ENCODE measurements at places on chromosomes 11 and 22.

DNA sequence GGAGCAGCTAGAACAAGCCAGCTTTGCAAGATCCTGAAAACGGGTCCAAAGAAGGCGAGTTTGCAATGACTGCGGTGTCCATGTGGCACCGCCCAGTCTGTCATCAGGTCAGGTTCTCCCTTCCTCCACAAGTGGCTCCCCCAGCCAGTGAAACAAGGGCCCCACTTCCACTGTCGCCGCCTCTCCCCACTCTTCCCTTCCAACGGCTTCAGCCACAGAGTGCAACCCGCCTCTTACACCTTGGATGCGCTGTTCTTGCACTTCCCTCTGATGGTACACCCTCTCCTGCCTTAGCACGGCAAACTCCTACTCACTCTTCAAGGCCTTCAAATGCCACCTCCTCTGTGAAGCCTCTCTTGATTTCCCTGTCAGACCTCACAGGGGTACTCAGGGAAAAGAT, 10.8 kb upstream of the TCF20 start:
- DNase-seq: no peak

DNA sequence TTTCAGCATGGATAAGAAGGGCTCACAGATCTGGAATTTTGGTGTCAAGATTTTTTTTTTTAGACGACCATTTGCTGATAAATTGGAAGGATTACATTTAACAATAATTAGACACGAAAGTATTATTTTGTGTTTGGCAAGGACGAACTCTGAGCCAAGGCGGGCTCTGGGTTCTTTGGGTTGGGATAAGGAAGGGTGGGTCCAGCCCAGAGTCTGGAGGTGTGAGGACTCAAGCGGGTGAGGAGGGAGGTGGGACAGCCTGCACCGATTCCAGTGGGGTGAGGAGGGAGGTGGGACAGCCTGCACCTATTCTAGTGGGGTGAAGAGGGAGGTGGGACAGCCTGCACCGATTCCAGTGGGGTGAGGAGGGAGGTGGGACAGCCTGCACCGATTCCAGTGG, 4.1 kb downstream of the B3GAT1 start:
- DNase-seq: no peak

- DNase-seq: no peak
These were observed 9.7 kb upstream of the GRK2 start for GRCh38 chr11:67256477-67257135.

GRCh38 chr11:95697614-95698408, 91.8 kb downstream of the FAM76B start:
- no peak for DNase-seq

DNA sequence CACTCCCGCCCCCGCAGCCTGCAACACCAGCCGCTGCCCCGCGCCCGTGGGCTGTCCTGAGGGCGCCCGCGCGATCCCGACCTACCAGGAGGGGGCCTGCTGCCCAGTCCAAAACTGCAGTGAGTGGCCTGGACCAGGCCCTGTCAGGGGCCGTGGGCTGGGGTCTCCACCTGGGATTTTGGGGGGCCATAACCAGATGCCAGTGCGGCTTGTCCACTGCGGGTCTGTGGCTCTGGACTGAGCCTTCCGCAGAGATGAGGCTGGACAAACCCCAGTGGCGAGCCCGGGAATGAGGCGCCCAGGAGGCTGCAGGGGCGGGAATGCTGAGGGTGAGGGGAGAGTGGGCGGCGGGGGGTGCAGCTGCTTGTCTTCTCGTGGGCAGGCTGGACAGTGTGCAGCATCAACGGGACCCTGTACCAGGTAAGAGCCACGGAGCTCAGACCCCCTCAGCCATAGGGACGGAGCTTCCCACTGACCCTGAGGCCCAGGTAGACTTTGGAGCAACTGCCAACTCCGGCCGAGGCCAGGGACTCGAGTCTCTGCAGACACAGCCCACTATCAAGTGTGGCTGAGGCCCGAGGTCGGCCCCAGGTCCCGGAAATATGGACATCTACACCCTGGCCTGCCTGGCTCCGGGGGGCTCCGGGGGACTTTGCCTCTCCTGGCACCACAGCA, 24.8 kb upstream of the MUC5B start:
- DNase-seq: no peak

GRCh38 chr22:20426259-20426615, 11.4 kb downstream of the SCARF2 start:
- DNase-seq: no peak

GRCh38 chr22:23102776-23103175, 32.5 kb downstream of the GNAZ start:
- DNase-seq: no peak

GRCh38 chr11:121268581-121268980, 24.0 kb upstream of the SC5D start:
- no peak for DNase-seq

DNA sequence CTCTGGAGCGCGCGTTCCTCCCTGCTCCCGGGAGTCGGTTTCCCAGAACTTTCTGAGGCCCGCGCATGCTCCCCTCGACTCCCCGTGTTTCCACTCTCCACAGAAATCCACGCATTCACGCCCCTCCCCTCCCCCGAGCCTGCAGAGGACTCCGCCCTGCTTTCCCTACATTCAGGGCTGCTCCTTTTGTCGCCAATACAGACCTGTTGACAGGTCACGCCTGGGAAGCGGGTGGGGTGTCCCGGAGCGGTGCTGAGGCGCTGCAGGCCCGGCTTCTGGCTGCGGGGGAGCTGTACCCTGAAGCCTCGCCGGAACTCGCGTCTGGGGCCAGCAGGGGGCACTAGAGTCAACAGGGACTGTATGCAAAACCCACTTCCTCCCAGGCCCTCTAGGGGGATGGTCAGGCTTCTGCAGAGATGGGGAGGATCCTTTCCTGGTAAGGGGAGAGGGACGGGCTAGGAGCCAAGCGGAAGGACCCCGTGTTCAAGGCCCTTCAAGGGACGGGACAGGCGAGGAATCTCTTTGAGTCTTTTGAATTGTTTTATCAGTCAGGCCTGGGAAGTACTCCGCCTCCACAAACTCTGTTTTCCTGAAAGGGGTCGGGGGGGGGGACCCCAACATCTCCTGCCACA, at the start of gene PRAME:
TSS of gene PRAME (minus strand) at position 294 of the 632 bp plus-strand sequence. CDS start 2,433 bp downstream, outside the sequence.
- peak; percentile 80 for DNase-seq

- no peak for DNase-seq
These were observed 103.3 kb upstream of the TOP3B start for GRCh38 chr22:22085702-22086500.

GRCh38 chr11:73204711-73205121, 13.4 kb upstream of the P2RY2 start:
- no peak for DNase-seq

DNA sequence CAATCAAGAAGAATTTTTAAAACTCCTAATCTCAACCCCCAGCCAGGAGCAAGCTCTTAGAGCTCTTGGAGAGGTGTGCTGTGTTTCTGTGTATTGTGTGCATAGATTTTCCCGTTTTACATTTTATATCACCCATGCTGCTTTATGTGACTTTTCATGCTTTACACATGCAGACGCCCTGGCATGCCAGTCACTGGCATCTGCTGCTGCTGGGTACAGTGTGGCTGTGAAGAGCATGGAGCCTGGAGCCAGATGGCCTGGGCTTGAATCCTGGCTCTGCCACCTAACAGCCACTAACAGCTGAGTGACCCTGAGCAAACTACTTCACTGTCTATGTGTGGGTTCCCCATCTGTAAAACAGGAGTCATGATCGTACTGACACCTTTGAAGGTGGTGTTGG, 23.1 kb downstream of the POLR3H start:
- peak; percentile 23 for DNase-seq

- no peak for DNase-seq
These were observed 46.9 kb downstream of the LUZP2 start for GRCh38 chr11:24543771-24544170.

- DNase-seq: no peak
These were observed 115.9 kb downstream of the CEP164 start for GRCh38 chr11:117443266-117444186.

GRCh38 chr11:107961480-107961879, 33.2 kb downstream of the RAB39A start:
- DNase-seq: no peak

- DNase-seq: peak; percentile 73
These were observed 14.9 kb upstream of the SLC29A2 start for GRCh38 chr11:66386171-66387069.

DNA sequence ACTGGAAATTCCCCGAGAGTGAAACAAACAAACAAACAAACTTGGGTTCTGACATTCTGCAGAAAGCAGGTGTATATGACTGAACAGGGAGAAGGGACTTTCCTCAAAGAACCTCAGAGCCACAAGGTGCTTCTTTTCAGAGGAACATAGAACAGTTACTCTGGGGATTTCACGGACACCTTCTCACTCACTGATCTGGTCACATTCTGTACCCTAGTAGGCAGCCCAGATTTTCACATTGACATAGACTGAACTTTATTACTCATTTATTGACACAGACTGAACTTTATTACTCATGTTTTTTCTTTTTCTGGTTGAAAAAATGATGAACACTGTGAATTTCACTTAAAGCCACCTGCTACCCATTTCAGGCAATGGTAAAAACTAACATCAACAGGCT, 263.0 kb downstream of the OPCML start:
- no peak for DNase-seq

DNA sequence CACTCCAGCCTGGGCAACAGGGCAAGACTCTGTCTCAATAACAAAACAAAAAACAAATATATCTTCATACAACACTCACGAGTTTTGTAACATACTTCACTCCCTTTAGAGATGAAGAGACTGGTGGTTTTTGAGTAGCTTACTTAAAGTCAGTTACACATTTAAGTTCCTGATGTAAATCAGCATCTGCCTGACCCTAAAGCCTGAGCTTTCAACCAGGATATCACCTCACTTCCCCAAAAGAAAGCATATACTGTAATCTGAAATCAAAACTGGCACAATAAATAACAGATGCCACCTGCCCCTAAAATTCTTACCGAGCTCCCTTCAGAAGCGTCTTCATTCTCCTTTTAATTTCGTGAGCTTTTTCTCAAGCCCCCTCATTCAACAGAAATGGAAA, 31.5 kb downstream of the LARGE1 start:
- no peak for DNase-seq

DNA sequence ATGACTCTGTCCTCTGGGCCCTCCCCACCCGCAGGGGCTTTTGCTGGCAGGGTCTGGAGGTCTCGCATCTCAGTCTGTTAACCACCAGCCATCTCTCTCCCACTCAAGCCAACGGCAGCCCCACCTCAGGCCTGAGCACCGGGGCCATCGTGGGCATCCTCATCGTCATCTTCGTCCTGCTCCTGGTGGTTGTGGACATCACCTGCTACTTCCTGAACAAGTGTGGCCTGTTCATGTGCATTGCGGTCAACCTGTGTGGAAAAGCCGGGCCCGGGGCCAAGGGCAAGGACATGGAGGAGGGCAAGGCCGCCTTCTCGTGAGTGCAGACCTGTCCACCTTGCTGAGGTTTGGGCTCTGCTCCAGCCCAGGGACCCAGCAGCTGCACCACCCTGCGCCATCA, 44.3 kb upstream of the TTC12 start:
- no peak for DNase-seq

DNA sequence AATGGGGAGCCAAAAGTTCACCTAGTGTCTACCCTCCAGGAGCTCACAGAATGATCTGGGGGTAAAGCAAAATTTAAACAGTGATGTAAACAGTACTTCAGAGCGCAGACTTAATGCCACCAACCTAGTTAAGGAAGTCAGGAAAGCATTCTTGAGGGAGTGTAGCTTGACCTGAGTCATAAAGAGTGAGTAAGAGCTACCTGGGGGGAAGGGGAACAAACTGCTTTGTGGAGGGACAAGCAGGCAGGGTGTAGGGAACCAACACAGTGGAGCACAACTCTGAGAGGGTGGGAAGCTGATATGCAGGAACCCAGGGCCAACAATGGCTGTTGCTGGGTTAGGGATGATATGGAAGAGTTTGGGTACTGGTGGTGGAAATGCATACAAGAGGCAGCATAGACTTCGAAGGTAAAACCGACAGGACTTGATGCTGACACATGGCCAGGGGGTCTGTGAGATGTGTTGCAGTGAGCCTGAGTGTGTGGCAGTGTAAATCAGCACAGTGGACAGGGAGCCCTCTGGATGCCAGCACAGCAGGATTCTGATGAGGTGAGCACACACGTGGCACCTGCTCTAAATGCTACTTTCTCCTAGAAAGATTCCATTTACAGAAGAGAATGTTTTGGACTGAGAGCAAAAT, 58.3 kb upstream of the CYP2D6 start:
- DNase-seq: no peak

DNA sequence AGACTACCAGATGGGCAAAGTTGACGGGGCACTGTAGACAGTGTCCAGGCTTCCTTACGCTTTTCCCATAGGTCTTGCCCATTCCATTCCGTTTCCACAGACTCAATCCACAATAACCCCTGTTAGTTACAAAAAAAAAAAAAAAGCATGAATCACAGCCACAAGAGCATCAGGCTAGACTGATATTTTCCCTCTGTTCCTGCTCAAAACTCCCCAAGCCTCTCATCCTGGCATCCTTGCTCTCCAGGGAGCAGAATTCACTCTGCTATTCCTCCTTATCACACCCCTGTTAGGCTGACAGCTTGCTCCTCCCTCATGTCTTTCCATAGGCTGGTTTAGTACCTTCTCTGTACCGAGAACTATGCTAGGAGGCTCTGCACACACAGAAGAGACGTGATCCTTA, 42.2 kb downstream of the TMEM123 start:
- no peak for DNase-seq

GRCh38 chr11:133778161-133778560, 67.2 kb downstream of the SPATA19 start:
- DNase-seq: no peak

- DNase-seq: no peak
These were observed 182.9 kb upstream of the CTSC start for GRCh38 chr11:88520391-88520790.

GRCh38 chr11:32438866-32439489, 3.6 kb upstream of the WT1 start:
- no peak for DNase-seq

- no peak for DNase-seq
These were observed 57.8 kb downstream of the ENDOD1 start for GRCh38 chr11:95147364-95147905.

DNA sequence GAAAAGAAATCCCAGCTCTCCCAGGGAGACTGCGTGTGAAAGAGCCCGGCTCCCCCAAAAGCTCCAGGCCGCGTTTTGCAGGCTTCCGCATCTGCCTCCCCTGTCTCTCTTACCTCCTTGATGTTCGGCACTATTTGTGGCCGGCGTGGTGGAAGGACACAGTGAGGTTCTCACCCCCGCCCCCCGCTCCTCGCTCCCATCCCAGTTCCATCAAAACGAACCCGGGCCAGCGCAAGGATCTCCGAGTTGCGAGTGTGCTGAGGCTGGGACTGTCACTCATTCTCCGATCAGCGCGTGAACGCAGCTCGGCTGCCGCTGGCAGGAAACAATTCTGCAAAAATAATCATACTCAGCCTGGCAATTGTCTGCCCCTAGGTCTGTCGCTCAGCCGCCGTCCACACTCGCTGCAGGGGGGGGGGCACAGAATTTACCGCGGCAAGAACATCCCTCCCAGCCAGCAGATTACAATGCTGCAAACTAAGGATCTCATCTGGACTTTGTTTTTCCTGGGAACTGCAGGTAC, at the start of gene NCAM1:
TSS of gene NCAM1 (plus strand) at position 275 of the 523 bp plus-strand sequence.
- peak; percentile 94 for DNase-seq

Measured in NCI-H2171 (cell line).